ENCODE measurements at places on chromosomes 1 and 21.

- no peak for DNase-seq
Observed at GRCh38 chr1:183244466-183244865, 58.4 kb downstream of the LAMC2 start.

GRCh38 chr1:54047384-54048305 is 5.4 kb downstream of the TMEM59 start:
- DNase-seq: no peak

DNA sequence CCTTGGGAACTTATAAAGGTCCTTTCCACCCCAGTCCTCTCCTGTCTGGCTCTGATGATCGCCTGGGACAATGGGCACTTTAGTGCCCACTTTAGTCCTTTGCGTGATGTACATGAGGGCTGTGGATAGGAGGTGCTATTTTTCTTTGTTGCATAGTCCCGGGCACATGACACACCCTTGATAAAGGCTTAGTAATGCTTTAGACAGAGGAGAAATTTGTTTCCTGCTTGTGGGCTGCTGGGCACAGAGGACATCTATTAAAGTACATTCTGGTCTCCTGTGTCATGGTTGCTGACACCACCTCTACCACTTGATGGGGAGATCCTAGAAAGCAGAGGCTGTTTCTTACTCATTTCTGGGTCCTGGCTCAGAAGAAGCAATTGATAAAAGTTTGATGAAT is 5.4 kb upstream of the KNCN start:
- peak; percentile 61 for DNase-seq

- DNase-seq: peak; percentile 76
Observed at GRCh38 chr1:198686069-198686728, 47.4 kb downstream of the PTPRC start.

DNA sequence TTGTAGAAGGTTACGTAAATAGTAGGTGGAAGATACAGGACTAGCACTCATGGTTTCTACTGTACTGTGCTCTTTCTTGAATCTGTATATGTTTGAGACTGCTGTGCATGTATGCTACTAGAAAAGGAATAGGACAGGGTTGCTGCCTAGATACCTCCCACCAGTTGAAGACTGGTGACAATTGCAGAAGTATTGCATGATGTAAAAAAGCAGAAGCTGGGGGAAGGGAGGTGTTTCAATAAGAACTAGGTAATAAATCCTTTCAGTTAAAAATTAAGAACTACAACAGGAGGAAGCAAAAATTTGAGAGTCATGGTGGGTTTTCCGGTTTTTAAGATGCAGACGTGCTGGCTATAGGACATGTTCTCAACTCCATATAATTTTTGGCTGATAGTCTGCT is 88.1 kb downstream of the CCDC30 start:
- no peak for DNase-seq

DNA sequence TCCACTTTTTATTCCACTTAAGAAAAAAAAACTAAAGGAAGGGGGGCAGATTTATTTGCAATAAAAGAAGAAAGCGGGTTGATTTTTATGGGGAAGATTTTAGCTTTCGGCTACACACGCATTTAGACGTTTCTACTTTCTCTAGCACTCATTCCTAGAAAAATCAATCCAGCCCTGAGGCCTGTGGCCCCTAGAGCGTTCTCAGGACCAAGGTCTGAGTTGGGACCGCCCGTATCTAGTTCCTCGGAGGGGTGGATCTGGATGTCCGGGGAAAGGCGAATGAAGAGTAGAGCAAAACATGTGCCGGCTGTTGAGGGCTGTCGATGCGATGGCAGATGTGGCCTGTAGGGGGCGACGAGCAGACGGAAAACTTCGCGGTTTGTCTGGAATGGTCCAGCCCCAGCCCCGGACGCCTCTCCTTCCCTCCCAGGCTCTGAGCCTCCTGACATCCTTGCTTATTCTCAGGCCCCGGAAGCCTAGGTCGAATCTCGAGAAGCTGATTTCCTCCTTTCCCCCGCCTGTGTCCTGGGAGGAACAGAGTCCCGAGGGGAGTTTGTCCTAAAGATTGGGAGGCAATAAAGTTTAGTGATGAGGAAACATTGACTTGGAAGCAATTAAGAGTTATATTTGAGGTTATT is 5.2 kb downstream of the FOXD3 start:
- peak; percentile 94 for DNase-seq

DNA sequence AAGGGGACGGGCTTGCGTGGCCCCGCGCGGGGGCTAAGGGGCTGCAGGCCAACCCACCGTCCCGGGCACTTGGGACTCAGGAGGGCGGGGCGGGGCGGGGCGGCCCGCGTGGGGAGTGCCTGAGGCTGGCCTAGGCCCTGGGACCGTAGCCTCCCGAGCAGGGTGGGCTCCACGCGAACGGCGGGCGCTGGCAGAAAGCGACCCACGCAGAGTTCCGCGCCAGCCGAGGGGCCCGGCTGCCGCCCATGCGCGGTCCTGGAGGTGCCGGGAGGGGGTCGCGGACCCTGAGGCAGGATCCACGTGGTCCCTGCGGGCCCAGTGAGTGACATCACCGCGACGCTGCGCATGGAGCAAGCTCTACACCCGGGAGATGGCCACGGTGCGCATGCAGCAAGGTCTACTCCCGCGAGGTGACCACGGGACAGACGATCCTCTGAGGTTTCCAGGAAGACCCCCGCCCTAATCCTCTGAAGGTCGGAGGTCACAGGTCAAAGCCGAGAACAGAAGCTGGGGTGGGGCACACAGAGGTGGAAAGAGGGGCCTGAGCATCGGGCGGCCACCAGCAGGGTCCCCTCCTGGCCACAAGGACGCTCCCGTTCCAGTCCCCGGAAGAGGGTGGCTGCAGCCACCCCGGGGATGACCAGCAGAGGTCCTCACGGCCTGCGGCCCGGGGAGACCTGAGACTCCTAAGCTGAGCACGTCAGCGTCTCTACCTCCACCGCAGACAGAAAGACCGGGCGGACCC is 13.5 kb upstream of the SLC19A1 start:
- DNase-seq: peak; percentile 94

- DNase-seq: peak; percentile 36
Observed at GRCh38 chr1:37448185-37448584, 26.2 kb upstream of the ZC3H12A start.

DNA sequence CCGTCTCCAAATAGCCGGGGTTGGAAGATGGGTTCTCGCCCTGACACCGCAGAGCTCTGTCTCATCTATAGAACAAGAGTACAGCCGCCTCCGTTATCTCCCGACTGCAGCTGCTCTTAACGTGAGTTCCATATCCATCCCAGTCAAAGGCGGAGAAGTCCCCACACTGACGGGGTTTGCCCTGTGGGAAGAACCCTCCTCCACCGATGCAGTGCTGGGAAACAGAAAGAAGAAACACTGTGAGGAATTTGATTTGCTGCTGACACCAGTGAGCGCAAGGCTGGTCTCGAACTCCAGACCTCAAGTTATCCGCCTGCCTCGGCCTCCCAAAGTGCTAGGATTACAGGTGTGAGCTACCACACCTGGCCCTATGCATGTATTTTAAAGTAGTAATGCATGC is 9.5 kb downstream of the ITLN2 start:
- DNase-seq: no peak

DNA sequence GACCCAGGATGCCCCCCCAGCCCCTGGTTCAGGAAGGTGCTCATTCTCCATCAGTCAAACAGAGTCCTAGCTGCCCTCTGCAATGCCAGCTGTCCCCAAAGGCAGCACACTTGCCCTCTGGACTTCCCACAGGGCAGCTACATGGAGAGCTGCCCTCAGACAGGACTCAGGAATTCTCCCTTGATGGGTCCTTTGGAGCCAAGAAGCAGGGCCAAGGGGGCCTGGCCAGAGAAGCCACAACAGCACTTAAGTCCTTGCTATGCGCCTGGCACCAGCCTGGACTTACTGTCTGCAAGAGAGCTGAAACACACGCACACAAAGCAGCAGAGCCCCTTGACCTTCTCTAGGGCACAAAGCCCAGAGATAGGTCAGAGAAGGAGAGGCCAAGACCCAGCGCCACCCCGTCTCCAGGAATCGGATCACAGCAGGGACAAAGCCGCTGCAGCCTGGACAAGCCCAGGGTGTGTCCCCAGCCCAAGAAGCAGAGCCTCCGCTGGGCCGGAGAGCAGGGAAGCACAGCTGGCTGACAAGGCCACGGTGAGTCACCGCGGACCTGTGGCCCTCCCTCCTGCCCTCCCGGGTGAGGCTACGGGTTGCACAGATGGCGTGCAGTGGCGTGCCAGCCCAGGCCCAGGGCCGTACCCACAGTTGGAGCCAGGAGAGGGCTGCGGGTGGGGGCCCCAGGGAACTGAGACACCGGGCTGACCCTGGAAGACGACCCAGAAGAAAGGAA is 1.7 kb downstream of the WNT9A start:
- DNase-seq: peak; percentile 96

GRCh38 chr1:201015551-201016091 is 7.9 kb downstream of the KIF21B start:
- no peak for DNase-seq

DNA sequence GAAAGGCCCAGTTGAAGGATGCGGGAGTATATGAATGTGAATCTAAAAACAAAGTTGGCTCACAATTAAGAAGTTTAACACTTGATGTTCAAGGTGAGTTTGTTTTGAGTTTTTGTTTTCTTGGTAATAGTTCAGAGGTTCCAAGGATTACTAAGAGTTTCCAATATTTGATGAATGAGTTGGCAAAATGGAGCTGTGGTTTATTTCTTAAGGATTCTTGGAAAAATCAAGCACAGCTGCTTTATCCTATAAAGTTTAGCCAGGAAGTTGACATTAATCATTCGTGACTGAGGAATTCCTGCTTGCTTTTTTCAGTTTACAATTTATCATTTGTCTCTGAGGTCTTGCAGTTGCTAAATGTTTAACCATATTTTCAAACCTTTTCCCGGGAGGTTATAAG is 15.1 kb downstream of the VCAM1 start:
- DNase-seq: no peak

DNA sequence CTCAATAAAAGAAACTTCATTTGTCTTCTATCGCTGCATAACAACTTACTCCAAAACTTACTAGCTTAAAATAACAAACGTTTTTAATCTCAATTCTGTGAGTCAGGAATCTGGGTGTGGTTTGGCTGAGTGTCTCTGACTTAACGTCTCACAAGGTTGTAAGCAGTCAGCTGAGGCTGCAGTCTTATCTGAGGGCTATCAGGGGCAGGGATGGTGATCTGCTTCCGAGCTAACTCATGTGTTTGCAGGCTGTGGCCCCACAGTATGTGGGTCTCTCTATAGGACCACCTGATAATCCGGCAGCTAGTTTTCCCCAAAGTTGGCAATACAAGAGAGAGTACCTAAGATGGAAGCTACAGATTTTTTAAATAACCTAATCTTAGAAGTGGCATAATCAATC is 234.2 kb upstream of the FGGY start:
- DNase-seq: no peak

GRCh38 chr1:212467843-212468482 is 35.2 kb downstream of the NENF start:
- DNase-seq: peak; percentile 66

- peak; percentile 83 for DNase-seq
Observed at GRCh38 chr1:205344066-205344928, 12.4 kb downstream of the KLHDC8A start.
